Omental fat pad (tissue), 4 donors: ENCODE measurements at places on chromosomes 5 and 9. TPM values are rescaled to one million over a fixed set of nuclear protein-coding genes. Genes with fewer than 3 reads are reported as not detected.

GRCh38 chr9:73667749-73668148 lies 516.1 kb downstream of the ANXA1 start:
- no peak for DNase-seq

DNA sequence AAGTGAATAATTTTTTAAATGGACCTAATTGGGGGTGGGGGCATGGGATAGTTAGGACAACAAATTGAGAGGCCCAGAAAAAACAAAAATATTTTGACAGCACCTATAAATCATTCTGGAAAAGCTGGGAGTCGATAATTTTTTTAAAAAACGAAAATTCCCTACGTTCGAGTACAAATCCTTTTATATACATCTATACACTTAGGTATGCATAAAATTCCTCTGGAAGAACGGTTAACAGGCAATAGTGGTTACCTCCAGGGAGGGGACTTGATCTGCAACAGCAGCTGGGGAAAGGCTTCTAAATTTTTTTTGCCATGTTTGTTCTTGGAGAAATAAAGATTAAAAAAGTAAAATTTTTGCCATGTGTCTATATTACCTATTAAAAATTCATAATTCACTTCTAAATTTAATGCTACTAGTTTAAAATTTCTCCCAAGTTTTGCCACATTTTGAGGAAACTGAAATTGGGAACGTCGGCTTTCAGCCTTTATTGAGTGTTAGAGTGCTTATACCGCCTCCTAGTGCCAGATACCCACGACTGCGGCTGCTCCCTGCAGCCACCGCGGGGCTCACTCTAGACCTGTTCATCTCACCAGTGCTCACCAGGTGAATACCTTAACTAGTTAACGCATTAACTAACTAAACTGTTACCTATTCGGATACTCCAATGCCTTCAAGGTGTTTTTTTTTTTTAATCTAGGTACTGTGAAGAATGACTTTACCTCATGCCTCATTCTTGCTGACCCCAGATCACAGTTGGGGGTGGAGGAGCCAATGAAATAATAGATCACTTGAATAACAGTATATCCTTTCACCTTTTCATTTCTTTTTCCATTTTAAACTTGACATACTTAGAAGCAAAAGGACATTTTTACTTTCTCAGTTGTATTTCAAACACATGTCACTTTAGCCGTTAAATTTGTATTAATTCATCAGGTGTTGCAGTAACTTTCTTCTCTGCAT lies 1.8 kb upstream of the BHMT start:
- no peak for DNase-seq

GRCh38 chr9:125142560-125143376 lies 560 bp downstream of the SCAI start:
- DNase-seq = no peak

- no peak for DNase-seq
These were observed 24.8 kb downstream of the PTBP3 start for GRCh38 chr9:112308588-112308987.

GRCh38 chr9:110808599-110808980 lies 140.0 kb downstream of the MUSK start:
- no peak for DNase-seq

IFNE gene
- total RNA-seq = not detected
